ENCODE measurements at places on chromosomes 4 and X.

DNA sequence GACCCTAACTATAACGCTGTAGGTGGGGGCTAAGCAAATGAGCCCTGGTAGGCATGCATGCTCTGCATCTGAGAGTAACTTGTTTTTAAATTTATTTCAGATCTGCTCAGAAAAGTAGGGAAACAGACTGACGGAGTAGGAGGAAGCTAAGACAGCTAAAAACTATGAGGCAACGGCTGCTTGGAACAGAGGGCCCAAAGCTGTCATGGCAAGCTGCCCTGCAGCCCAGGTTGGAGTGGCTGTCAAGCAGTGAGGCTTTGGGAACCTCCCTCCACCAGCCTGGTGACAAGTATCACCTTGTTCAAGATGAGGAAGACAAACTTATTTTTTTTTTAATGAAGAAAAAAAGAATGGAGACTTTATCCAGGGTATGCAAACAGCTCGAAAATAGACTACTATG, 439.8 kb downstream of the NLGN4X start:
- DNase-seq: no peak

DNA sequence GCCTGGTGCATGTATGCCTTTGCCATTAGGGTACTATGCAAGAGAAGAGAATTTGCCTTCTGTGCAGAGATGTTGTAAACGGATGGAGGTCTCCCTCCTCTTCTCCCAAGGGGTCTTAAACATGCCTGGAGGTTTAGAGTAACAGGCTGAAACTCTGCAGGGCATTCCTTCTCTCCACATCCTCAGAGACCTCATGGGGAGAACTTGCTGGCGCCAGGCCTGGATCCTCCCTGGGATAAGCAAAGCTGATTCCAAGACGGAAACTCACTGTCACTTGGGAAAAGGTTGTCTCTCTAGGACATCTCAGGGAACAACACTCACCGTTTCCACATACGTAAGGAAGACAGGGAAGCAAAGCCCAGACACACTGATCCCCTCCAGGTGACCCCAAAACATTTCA, 76.9 kb upstream of the GPM6B start:
- DNase-seq: no peak

- no peak for DNase-seq
Measured at GRCh38 chrX:148385471-148385870, 114.9 kb upstream of the AFF2 start.

DNA sequence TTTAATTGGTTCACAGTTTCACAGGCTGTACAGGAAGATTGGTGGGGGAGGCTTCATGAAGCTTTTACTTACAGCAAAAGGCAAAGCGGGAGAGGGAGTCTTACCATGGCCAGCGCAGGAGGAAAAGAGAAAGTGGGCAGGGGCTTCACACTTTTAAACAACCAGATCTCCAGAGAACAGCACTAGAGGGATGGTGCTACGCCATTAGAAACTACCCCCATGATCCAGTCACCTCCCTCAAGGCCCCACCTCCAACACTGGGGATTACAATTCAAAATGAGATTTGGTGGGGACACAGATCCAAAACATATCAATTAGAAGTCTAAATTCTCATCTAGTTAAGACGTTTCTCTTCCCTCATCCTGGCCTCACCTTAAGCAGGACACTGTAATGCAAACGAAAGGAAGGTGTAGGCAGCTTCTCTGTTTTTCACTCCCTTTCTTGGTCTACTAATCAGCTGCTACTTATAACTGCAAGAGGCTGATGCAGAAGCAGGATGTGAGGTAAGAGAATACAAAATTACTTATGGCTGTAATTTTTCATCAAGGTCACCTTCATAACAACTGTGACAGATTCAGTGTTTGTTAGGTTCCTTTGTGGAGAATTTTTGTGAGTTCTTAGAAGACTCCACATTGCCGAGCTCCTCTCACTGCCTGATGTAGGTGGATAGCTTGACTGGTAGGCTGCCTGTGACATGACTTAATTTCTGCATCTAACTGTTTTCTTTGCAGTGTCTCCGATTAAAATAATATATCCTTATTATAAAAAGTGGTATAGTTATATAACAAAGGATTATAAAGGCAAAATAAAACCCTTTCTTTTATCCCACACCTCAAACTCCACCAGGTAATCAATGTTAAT, 255.1 kb downstream of the IL15 start:
- DNase-seq: no peak

DNA sequence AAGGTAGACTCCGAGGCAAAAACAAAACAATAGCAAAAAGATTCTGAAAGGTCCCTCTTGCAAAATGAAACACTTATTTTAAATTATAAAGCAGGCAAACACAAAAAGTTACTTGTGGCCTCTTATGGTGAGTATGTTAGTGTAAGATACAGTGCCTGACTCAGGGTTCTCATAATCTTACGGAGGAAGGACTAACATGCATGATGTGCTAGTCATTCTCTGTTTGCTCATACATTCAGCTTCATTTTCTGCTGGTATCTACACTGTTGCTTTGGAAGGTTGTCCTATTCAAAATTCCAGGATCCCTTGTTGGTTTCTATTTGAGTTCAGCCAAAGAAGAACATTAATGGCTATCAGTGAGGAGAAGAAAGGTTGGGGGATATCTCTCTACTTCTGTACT, 249.1 kb upstream of the FAM47A start:
- DNase-seq: no peak

DNA sequence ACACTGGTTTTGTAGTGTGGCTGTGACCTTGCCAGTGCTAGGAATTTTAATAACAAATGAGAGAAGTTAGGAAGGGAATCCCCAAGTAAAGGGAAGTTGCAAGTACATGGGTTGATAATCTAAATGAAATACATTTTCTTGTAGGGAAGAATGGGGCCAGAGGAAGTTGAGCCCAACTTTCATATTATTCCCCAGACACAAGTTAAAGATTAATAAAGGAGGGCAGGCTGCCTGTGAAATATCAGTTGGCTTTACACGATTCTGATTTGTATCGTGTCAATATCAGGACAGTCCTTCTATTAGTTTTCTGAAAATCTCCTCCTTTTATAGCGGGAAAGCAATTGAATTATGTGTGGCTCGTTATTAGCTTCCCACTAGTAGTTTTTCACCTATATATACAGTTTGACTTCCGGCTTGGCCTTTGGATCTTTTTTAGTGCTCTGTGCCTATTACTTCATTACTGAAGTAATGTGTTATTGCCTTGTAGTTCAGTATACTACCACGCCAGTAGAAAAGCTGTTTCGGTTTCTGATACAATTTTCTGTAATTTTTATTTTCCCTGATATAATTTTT, 1.7 kb downstream of the PDLIM5 start:
- DNase-seq: no peak

GRCh38 chr4:54169176-54169575, 59.9 kb upstream of the PDGFRA start:
- no peak for DNase-seq

DNA sequence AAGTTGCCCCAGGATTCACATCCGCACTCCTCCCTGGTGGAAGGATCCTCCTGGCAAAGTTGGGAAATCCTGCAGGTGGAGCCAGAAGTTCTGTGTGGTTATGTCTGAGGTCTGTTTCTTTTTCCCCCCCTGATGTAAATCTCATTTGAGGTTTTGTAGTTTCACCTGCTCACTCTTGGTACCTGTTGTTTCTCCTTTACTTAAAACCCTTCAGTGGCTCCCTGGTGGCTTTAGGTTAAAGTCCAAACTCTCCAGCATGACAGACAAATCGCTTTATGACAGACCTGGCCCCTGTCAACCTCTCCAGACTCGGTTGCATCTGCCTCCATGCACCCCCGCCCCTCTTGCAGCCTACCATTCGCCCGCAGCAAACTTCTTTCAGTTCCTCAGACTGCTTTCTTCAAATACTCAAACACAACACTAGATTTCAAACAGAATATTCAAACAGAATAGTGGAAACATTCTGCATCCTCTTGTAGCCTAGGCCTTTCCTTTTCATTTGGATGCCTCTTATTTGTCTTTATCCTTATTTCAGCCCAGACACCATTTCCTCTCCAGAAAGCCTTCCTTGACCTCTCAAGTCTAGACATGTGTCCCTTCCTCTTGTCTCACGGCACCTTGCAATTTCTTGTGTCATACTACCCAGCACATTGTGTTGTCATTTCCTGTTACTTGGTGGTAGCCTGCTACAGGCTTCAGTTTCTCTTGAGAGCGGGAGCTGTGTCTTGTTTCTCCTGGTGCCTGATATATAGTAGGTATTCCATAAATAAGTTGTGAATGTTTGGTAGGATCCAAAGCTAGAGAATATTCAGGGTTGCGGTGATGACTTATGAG, 24.8 kb downstream of the IL13RA1 start:
- peak; percentile 36 for DNase-seq

- DNase-seq: peak; percentile 54
Measured at GRCh38 chr4:138392751-138393308, 150.7 kb upstream of the SLC7A11 start.

- peak; percentile 60 for DNase-seq
Measured at GRCh38 chrX:66638591-66639500, at the start of gene EDA2R. Gene EDA2R (minus strand): TSS chrX:66639078. CDS start chrX:66616020, 23,058 bp downstream.

GRCh38 chrX:119266364-119266995, 30.4 kb downstream of the PGRMC1 start:
- DNase-seq: no peak

DNA sequence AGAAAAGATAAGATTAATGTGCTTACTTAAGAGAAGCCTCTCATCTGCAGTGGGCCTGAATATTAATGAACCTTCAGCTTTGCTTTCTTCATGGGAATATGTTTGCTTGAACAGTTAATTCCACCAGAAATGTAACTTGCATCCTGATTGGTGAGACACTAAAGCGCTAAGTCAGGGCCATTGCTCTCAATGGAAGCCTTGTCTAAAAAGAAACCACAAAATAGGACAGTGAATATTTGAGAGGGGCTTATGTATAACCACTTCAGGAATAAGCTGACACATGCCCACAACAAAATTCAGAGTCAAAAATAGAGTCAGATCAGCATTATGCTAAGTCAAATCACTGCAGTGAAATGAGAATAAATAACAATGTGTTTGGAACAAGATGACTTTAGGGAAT, 1125.8 kb downstream of the STIM2 start:
- DNase-seq: no peak

- DNase-seq: no peak
Measured at GRCh38 chr4:27350161-27350560, 489.5 kb downstream of the STIM2 start.

DNA sequence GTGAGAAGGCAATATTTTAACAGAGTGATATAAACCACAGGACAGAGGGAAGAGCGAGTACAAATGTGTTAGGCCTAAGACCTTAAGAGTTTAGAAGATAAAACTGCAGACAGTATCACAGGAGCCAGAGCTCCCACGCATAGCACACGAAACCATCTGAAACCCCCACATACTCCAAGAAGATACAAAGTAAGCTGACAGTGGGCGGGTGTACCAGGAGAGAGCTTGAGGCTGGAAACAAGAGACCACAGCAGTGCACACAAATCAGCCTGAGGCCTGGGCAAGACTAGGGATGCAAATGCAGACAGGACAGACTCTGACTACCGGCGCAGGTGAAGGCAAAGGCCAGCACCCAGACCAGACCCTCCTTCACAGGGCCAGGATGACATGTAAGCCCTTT, 54.1 kb upstream of the ARHGAP24 start:
- no peak for DNase-seq

GRCh38 chr4:150577796-150578195, 4.2 kb upstream of the MAB21L2 start:
- DNase-seq: no peak

GRCh38 chr4:129822701-129823100, 726.7 kb downstream of the C4orf33 start:
- DNase-seq: no peak

GRCh38 chr4:151408630-151409469, at the start of gene FHIP1A:
Gene FHIP1A (plus strand): TSS chr4:151409176. CDS start chr4:151566260, 157,084 bp downstream.
- no peak for DNase-seq

GRCh38 chr4:165308606-165309005, 18.9 kb upstream of the MSMO1 start:
- no peak for DNase-seq

- DNase-seq: no peak
Measured at GRCh38 chr4:1175635-1176229, 3.3 kb upstream of the SPON2 start.

DNA sequence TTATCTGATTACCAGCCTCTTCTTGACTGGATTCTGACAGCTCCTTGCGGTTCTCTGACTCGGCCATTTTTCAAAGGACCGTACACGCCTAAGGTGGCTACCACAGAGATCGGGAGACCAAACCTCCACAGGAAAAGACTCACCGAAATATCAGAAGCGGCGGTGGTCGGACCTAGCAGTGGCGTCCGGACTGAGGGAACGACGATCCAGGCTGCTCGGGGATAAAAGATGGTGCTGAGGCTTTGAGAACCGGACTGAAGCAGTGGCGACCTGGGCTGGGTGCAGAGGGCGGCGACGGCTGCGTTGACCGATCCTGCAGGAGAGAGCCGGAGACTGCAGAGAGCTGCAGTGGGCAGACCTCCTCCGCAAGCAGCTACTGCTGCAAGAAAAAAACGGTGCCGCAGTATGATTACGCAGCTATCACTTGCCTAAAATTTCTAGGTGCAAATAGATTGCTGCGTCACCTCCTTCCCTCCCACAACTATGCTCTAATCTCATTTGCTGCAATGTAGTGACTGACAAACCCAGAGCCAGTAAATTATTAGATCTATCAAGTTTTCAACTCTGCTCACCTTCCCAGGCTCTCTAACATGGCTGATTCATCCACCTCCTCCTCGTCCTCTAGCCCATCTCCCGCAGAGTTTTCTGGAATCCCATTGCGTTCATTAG, at the start of gene NAP1L2:
Gene NAP1L2, minus strand, starts transcription at position 426 of the 669 bp plus-strand sequence. Its CDS starts 359 bp downstream, at position 67.
- DNase-seq: no peak

DNA sequence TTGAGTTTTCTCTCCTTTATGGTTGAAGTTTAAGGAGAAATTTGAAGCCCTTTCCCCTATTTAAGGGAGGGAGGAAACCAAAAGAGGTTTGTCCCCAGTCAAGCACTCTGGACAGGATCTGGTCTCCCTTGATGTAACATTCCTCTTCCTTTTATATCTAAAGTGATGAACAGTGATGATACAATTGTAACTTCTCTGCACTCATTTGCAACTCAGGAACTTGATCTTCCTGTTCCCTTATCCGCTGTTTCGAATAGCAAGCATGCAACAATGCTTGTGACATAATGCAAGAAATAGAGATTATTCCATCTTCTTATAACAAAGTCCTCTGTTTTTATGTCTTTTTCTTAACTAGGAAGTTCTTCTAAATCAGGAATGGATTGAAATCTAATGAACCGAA, 18.3 kb downstream of the ALPK1 start:
- DNase-seq: no peak

DNA sequence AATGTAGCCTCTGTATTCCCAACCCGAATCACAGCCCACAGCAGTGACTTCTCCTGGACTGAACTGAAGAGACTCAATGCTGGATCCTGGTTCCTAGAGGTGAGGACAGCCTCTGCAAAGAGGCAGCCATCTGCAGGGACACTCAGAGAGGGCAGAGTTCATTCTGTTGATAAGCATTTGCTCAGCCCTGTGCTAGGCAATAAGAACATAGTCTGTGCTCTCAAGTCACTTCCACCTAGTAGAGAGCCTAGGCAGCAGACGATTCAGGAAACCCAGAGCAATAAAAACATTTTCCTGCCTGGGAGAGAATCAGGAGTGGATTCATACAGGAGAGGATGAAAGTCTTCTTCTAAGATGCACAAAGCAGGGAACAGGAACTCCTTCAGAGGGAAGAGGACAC, 4.3 kb downstream of the GDPD2 start:
- no peak for DNase-seq
